Activated naive CD8-positive, alpha-beta T cell treated with anti-CD3 and anti-CD28 coated beads for 36 hours (primary cell): ENCODE measurements at places on chromosomes 2 and 18.

- no peak for DNase-seq
Measured at GRCh38 chr18:24609254-24609653, 148.8 kb downstream of the HRH4 start.

DNA sequence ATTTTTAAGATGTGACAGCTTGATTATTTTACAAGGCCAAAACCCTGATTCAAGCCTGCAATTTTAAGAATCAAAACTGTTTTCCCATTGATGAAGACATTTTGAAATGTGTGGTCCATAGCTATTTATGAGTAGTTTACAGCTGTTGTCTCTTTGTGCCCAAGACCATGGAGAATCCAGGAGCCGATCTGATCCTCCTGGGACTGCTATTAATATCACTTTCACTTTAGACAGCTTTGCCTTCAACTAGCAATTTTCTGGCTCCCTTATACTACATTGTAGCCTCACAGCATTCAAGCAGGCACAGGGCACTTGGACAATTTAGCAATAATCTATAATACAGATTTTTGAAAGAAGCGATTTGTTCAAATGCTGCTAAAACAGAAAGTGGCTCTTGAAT is 172.9 kb downstream of the SLC8A1 start:
- no peak for DNase-seq

- no peak for DNase-seq
Measured at GRCh38 chr2:141534666-141535362, 596.0 kb downstream of the LRP1B start.

- no peak for DNase-seq
Measured at GRCh38 chr2:43269074-43269572, 42.7 kb upstream of the ZFP36L2 start.

- no peak for DNase-seq
Measured at GRCh38 chr2:144261336-144261735, 258.6 kb downstream of the ZEB2 start.

DNA sequence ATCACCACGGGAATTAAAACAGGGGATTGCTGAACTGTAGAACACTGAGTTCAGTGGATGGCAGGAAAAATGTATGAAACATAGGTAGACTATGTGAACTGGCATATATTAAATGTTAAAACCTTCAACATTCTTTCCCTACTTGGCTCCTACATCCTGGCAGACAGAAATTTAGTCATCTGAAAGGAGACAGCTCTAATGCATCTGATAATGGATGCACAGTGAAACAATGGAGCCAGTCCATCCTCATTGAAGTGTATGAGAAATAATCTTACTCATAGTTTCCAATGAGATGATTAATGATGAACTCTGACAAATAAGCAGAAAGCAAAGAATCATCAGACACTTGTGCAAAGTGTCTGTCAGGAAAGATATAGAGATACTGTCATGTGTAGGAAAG is 1629.7 kb upstream of the TMEFF2 start:
- no peak for DNase-seq

DNA sequence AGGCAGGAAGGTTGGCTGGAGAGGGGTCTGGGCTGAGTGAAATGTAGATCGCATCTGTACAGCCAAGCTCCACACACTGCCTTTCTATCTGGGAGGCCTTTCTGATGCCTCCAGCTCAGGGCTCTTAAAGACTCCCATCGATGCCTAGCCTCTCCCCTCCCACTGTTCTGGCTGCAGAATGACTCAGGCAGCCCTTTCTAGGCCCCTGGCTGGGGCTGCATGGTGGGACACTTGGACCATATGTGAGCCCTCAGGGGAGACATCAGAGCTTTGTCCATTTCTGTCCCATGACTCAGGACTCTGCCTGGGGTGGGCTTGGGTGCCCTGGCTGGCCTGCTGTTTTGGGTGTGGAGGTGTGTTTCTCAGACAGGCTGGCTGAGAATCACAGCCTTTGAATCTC is 101.3 kb downstream of the CELF4 start:
- no peak for DNase-seq

DNA sequence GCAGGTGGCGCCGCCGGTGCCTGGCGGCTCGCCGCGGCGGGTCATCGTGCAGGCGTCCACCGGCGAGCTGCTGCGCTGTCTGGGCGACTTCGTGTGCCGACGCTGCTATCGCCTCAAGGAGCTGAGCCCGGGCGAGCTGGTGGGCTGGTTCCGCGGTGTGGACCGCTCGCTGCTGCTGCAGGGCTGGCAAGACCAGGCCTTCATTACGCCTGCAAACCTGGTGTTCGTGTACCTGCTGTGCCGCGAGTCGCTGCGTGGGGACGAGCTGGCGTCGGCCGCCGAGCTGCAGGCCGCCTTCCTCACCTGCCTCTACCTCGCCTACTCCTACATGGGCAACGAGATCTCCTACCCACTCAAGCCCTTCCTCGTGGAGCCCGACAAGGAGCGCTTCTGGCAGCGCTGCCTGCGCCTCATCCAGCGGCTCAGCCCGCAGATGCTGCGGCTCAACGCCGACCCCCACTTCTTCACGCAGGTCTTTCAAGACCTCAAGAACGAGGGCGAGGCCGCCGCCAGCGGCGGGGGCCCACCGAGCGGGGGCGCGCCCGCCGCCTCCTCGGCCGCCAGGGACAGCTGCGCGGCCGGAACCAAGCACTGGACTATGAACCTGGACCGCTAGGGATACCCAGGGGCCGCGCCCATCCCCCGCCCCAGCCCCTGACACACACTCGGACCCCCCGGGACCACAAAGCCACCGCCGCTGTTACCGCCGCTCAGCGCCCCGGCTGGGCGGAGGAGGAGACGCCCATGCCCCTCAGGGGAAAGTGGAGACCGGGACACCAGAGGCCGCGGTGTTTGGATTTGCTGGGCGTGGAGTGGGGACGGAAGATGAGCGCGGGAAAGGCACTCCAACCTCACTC is 1.1 kb downstream of the CDK5R2 start:
- DNase-seq = no peak

GRCh38 chr2:1658394-1659151 is 85.7 kb downstream of the PXDN start:
- no peak for DNase-seq

- no peak for DNase-seq
Measured at GRCh38 chr2:128043041-128043440, 15.2 kb upstream of the SAP130 start.

GRCh38 chr2:159213296-159213695 is 73.2 kb downstream of the WDSUB1 start:
- no peak for DNase-seq

GRCh38 chr2:29227935-29228675 is 112.9 kb downstream of the CLIP4 start:
- no peak for DNase-seq

DNA sequence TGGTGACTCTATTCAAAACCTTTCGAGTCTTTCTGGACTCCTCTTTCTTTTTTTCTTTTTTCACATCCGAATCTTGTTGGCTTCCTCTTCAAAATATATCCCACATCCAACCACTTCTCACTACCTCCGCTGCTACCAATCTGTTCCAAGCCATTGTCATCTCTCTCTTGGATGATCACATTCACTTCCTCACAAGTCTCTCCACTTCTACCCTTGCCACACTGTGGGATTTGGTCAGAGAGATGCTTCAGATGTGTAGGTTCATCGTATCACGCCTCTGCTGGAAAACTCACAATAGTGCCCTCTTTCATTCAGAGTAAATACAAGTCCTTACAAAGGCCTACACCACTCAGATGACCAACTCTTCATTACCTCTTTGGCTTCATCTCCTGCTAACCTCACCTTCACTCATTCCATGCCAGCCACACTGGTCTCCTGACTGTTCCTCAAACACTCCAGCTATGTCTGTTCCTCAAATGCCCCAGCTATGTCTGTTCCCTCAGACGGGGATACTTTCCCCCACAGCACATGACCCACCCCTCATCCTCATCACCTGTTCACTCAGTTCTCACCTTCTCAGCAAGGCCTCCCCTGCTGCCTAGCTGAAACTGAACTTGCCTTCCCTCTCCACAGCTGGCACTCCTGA is 67.2 kb upstream of the PELI1 start:
- no peak for DNase-seq

GRCh38 chr2:176096986-176097819 is 2.4 kb upstream of the HOXD12 start:
- peak; percentile 62 for DNase-seq

DNA sequence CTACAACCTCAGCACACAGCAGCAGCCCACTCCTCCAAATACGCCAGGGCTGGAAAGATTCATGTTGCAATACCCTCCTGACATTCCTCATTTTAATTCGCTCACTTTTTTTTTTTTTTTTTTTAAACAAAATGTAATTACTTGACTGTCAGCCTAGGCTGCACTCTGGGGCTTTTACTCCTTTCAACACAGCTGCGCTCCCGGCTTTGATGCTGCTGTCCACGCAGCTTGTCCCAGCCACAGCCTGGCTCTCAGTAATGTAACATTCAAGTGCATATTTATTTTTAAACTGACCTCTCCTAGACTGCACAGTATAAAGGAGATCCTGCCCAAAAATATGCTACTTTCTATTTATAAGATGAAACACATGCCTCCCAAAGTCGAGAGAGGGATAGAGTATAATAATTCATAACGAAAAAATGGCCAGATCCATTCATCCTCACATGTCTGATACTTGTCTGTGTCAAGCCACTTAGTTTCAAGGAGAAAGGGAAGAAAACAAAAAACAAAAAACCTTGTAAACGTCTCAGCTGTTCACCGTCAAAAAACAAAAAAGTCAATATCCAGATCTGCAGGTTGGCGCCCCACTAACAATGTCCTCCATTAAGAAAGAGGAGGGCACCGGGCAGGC is 949 bp downstream of the CDC42EP3 start:
- DNase-seq = no peak
